ENCODE measurements at places on chromosomes 4 and X.

DNA sequence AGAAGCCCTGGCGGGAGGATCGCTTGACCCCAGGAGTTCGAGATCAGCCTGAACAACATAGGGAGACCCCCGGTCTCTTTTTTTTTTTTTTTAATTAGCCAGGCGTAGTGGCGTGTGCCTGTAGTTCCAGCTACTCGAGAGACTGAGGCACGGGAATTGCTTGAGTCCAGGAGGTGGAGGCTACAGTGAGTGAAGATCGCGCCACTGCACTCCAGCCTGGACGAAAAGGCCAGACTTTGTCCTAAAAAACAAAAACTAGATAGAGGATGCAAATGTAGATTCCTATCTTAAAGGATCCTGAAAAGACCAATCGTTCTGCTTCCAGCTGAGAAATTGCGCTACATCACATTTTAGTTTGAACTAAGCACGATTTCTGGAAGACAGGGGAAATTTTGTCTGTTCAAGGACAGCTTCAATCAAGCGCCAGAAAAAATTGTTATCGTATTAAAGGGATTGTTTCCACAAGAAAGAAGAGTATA lies 627 bp upstream of the HSD17B11 start:
- no peak for DNase-seq

- no peak for DNase-seq
These were observed 27.4 kb downstream of the FRYL start for GRCh38 chr4:48752726-48753125.

GRCh38 chr4:32932156-32932555 lies 2212.0 kb downstream of the PCDH7 start:
- no peak for DNase-seq

DNA sequence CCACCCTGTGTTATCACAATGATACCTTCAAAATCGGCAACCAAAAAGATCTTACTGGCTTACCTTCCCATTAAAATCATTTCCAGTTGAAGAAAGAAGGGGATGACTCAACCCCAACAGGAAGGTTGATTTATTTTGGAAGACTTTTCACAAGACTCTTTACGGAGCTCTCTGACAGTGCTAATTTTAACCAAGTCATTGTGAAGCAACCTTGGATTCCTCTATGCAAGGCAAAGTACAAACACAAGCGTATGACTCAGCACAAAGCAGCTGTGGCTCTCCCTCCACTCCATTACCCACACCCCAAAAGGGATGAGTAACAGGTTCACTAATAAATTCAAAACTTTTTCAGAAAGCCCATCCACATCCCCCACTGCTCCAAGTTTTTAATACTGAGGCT lies 213.8 kb upstream of the FGF13 start:
- no peak for DNase-seq

DNA sequence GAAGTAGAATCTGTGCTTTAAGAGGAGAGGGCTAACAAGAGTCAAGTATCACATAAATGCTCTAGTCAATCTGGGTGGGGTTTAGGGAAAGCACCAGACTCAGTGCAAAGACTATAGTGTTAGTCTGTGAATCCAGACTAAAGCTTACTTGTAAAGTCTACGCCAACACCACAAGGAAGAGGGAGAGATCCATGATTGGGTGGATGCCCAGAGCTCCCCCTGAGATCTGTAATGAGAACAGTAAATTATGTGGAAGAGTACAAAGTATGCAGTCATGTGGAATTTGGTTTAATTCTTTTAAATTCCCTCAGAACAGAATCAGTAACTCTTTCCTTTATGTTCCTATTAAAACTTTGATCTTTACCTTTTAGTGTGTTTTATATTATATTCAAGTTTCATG lies 354.7 kb upstream of the SPANXN4 start:
- no peak for DNase-seq

- no peak for DNase-seq
These were observed 133.5 kb upstream of the MAOA start for GRCh38 chrX:43522582-43522981.

DNA sequence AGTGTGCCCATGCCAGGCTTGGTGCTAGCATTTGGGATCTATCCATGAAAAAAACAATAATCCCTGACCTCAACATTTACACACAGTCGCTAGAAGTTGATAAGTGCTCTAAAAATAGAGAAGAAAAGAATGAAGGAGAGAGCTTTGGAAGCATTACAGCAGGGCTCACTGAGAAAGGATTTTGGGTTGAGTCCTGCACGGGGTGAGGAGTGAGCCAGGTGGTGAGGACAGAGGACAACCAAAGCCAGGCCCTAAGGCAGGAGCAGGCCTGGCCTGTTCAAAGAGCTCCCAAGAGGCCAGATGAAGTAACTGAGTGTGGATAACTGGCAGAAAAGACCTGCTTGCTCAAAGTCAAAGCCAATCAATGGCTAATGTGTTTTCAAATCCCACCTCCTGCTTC lies 20.7 kb upstream of the PROM1 start:
- DNase-seq: no peak

DNA sequence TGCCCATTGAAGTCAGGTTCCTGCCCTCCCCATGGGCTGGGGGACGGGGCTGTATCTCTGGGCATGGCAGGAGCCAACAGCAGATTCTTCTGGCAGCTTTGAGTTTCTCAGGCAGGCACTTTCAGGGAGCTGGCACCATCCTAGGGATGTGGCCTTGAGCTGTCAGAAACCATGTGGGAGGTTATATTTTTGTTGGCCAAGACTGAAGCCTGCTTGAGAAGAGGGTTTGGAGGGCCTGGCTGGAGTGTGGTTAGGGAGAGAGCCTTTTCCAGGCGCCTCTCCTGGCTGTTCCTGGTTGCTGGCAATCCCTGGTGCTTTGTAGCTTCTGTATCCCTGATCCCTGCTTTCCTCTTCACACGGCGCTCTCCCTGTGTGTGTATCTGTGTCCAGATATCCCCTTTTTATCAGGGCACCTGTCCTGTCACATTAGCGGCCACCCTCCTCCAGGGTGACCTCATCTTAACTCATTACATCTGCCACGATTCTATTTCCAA lies 30.6 kb upstream of the SORCS2 start:
- no peak for DNase-seq

DNA sequence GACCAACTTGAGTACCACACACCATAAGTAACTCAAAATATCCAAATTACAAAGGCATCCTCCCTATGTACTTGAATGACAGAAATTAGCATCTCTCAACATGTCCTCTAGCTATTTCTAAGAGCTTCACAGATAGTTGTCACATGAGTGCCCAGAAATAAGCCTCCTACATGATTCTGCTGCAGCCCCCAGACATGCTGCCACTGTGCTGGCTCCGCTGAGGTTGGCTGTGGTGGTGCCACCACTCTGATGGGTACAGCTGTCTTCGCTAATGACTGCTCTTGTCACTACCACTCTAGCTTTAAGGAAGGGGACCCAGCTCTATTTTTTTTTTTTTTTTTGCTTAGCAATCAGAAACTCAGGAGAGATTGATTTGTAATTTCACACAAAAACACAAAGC lies 256.0 kb downstream of the GRXCR1 start:
- DNase-seq: no peak

DNA sequence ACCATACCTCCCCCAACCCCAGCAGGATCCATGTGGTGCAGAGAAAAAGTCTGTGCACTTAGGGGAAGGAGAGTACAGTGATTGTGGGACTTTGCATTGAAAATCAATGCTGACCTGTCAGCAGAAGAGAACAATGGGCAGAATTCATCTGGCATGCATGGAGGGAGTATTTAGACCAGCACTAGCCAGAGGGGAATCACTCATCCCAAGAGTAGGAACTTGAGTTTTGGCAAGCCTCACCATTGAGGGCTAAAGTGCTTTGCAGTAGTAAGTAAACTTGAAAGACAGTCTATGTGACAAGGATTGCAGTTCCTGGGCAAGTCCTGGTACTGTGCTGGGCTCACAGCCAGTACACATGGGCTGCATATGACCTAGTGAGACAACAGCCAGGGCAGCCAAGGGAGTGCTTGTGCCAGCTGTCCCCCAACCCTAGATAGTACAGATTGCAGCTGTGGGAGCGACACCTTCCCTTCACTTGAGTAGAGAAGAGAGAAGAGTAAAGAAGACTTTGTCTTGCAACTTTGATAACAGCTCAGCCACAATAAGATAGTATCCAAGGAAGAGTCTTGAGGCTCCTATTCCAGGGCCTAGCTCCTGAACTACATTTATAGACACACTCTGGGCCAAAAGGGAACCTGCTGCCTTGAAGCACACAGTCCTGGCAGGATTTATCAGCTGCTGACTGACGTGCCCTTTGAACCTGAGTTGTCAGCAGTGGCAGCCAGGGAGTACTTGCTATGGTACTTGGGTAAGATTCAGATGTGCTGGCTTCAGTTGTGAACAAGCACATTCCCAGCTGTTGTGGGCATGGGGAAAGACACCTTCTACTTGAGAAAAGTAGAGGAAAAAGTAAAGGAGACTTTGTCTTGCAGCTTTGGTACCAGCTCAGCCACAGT lies 48.7 kb downstream of the HDX start:
- no peak for DNase-seq

GRCh38 chr4:72954811-72955210 lies 114.7 kb downstream of the COX18 start:
- no peak for DNase-seq

Measured in NCI-H187 (cell line).